NCI-H226 (cell line): ENCODE measurements at places on chromosomes 2 and 18.

DNA sequence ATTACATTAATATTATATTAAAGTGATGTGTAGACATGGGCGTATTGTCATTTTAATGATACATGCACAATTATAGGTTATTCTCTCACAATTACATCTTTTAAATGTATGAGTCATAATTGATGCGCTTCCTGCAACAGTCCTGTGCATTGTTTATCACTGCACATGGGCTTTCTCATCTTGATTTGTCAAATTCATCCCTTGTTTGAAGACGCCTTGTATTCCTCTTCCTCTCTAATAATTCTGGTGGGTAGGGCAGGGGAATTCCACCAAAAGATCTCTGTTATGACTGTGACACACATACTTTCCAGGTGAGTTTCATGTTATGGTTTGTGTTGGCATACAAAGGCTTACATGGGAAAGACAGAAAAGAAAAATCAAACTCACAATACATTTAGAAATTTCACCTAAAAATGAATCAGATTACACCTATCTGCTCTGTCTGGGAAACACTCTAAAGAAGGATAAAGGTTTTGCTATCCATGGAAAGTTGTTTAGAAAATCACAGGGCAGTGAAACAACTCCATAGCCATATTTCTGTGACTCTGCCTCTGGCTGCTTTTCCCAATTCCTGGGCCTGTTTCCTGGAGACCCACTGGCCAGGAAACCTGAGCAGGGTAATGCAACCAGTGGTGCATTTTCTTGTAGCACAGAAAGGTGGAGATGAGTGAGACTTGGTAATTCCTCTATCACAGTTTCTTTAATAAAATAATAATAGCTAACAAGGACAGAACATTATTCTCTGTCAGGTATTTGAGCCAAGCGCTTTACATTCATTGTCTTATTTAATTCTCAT lies 13.2 kb downstream of the SLC9A2 start:
- DNase-seq, result no peak

DNA sequence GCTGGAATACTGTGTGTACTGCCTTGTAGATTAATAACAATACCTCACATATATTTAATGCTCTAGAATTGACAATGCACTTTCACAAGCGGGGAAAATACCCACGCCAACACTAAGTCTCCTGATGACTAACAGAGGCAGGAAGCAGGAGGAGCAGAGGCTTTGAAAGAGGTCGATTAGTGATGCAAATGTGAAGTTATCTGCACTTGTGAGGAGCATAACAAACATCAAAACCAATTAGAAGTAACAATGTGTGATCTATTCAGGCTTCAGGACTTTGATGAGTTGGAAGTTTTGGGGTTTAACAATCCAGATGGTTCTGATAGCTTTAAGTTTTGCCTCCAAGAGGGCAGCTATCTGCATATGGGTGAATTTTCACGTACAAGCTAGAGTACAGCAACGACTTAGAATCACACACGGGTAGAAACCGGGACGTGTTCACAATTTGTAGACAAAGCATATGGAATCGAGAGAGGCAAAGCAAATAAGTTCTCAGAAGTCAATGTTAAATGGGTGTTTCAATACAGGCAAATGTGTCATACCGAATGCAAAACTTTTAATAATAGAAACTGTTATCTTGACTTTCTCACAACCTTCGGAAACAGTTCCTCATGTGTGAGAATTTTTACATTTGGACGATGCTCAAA lies 114.5 kb downstream of the METTL8 start:
- DNase-seq, result no peak

- no peak for DNase-seq
Observed at GRCh38 chr2:138210487-138210886, 246.2 kb downstream of the HNMT start.

DNA sequence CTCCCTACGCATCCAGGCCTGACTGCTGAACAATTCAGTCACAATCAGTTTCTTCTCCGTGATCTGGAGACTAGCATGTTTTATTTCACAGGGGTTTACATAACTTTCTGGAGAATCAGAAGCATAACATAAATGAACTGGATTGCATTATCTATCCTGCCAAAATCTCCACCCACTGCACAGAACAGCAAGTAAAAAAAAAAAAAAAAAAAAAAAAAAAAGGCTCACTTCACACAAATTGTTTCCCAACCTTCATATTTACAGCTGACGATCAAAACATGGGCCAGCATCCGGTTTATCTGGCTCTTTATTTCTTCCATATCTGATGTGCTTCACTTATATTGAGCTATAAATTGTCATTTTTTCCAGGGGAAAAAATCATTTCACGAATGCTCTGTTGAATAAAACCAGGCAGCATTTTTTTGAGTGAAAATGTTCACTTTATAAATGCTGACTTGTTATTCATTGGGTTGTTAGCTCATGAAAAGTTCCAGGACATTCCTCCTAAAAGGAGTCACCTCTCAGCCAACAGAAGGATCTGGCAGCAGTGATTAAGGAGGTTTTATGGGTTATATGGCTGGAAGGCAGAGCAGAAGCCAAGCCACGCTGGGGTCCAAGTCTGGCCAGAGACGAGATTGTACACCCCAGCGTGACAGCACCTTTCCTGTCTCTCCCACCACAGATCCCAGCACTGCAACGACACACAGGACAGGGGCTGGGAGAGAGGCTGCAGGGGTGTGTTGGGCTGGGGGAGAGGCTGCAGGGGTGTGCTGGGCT lies 51.2 kb upstream of the GLI2 start:
- no peak for DNase-seq

- peak; percentile 36 for DNase-seq
Observed at GRCh38 chr2:64697297-64698176, 43.8 kb upstream of the SERTAD2 start.

GRCh38 chr2:202717598-202718310 lies 83.0 kb downstream of the FAM117B start:
- peak; percentile 9 for DNase-seq

DNA sequence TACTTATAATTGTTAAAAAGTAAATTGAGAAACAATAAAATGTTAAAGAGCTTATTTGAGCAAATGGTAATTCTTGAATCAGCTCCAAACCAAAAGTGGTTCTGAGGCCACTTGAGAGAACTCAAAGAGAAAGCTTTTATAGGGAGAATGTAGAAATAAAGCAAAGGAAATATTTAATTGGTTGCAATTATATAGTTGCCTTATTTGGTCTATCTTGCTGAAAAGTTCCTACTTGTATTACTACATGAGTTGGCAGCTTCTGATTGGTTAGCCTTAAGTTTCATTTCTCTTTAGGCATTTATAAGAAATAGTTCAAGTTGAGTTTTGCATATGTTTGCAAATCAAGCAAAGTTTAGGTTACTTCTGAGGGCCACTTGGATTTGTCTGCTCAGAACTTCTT lies 38.1 kb downstream of the SCN2A start:
- DNase-seq, result no peak
